ENCODE measurements at places on chromosomes 1 and 21.

GRCh38 chr21:25970254-25970930 is 200.2 kb downstream of the APP start:
- no peak for DNase-seq

DNA sequence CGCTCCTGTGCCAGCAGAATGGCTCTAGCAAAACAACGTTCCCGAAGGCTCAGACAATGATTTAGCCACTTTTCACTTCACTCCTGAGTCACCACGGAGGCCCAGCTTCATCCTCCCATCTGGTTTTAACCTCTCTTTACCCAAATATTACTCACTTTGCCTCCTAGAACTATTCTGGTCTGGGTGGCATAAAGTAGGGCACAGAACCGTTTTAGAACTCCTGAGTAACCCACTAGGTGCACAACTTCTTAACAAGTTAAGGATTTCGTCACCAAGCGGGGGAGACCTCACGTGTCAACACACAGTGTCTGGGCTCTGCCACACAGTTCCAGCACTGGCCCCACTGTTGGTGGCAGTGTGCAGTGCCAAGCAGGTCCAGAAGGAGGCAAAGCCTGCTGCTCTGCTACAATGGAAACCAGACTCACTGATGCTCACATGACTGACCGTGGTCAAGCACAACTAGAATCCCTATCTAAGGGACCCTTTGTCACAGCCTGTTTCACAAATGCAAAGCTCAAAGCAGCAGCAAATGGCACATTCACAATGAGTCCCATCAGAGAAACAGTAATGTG is 121.7 kb downstream of the SIPA1L2 start:
- no peak for DNase-seq

- DNase-seq, result no peak
Measured at GRCh38 chr1:246092136-246092535, 414.9 kb downstream of the SMYD3 start.

DNA sequence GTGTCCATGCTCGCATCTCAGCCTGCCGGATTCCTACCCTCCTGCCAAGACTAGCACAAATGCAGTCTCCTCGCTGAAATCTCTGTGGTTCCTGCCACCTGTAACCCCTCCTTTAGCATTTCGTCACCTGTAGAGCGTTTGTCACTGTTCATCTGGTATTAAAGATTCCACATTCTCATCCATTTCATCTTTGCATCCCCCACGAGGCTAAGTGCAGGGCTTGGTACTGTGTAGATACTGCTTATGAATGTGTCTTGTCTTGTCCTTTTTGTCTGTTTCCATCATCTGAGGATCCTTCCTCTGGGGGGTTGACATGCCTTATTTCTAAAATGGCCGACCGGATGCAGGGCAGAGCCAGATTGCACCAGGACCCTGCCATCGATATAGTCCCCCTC is 53.7 kb upstream of the DNAJC6 start:
- DNase-seq, result no peak

- peak; percentile 39 for DNase-seq
Measured at GRCh38 chr1:42680921-42681683, 1.1 kb upstream of the YBX1 start.

DNA sequence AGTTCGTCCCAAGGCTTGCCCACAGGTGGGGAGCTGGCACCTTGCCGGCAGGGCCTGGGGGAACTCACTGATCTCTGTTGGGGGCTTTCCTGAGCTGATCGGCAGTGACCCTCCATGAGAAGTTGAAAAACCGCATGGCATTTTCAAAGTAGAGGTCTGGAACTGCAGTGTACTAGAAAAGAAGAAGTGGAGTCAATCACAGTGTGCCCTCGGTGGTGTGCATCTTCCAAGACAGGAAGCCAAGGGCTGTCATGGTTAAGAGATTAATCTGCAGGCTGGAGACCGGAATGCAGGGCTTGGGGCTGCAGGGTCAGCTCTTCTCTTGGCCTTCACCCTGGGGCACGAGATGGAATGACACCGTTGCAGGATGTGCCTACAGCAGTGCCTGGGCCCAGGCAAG is 56.8 kb downstream of the ECE1 start:
- no peak for DNase-seq

- no peak for DNase-seq
Measured at GRCh38 chr1:53956308-53957168, 10.4 kb downstream of the LRRC42 start.
